CD4-positive, alpha-beta T cell treated with Interleukin-4 for 4 hours (primary cell): ENCODE measurements at places on chromosomes 1 and 21.

- DNase-seq = no peak
These were observed 806 bp upstream of the AADACL4 start for GRCh38 chr1:12643079-12643478.

DNA sequence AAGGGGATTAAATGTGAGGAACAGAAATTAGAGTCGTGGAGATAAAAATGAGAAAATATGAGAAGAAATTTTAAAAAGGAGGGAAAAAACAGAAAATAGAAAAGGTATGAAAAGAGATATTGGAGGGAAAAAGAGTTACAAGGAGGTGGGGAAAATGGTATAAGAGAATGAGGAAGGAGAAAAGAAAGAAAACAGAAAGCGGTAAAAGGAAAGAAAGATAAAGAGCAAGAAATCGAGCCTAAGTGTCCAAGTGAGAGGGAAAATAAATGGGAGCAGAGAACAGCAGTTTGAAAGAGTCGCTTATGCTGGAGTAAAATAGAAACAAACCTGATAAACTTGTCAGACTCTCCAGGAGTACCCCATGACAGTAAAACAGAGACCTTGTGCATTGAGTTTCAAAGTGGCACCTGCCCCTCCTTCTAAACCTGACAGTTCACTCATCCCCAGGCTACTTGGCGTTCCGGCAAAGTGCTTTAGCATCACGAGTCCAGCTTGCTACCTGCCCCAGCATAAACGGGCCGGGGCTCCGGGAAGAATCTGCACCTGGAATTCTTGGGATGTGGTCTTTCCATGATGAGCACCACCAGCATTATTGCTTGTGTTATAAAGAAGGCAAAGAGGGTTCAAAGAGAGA, 585 bp downstream of the NEGR1 start:
- no peak for DNase-seq

- DNase-seq = no peak
These were observed 46.2 kb downstream of the PGBD5 start for GRCh38 chr1:230379928-230380327.

DNA sequence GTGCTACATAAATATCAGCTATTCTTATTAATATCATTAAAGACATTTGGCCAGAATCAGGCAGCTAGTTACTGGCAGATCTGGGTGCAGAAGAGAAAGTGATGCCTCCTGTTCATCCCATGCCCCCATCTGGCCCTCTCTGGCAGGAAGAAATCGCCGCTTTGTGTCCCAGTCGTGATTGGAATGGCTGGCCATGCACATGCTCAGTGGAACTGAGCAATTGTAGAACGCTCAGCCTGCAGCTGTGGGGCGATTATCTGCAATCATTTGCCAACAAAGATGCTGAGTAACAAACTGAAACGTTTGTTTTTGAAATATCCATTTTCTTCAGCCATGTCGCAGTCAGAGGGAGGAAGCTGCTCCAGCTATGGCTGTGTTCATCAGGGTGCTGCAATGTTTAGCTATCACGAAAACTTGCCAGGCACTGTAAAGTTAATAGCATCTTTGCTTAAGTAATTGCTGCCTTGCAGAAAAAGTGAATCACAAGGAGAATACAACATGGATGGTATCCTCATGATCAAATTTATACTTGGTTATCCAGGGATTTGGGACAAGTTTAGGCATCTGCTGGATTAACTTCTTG, 36.5 kb downstream of the NGF start:
- DNase-seq = no peak

DNA sequence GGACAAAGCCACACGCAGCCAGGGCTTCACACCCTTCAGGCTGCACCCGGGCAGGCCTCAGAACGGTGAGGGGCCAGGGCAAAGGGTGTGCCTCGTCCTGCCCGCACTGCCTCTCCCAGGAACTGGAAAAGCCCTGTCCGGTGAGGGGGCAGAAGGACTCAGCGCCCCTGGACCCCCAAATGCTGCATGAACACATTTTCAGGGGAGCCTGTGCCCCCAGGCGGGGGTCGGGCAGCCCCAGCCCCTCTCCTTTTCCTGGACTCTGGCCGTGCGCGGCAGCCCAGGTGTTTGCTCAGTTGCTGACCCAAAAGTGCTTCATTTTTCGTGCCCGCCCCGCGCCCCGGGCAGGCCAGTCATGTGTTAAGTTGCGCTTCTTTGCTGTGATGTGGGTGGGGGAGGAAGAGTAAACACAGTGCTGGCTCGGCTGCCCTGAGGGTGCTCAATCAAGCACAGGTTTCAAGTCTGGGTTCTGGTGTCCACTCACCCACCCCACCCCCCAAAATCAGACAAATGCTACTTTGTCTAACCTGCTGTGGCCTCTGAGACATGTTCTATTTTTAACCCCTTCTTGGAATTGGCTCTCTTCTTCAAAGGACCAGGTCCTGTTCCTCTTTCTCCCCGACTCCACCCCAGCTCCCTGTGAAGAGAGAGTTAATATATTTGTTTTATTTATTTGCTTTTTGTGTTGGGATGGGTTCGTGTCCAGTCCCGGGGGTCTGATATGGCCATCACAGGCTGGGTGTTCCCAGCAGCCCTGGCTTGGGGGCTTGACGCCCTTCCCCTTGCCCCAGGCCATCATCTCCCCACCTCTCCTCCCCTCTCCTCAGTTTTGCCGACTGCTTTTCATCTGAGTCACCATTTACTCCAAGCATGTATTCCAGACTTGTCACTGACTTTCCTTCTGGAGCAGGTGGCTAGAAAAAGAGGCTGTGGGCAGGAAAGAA, 8.1 kb downstream of the PSRC1 start:
- no peak for DNase-seq

GRCh38 chr1:100710906-100711682, 8.4 kb upstream of the VCAM1 start:
- no peak for DNase-seq

DNA sequence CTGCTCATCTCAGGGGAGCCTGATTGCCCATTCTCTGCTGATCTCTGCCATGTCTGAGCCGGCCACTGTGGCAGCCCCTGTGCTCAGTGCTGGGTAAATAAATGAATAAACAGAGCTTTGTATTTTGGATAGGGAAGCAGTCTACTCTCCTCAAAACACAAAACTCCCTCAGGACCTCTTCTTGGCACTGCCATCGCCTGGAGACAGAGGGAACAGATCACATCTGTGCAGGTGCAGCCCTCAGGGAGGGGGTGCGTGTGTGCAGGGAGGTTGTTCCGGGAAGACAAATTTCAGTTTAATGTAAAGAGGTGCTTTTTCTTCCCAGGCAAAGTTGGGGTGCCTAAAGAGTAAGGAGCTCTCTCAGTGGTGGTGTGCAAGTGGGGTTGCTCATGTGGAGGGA, 7.7 kb upstream of the FAM167B start:
- no peak for DNase-seq

DNA sequence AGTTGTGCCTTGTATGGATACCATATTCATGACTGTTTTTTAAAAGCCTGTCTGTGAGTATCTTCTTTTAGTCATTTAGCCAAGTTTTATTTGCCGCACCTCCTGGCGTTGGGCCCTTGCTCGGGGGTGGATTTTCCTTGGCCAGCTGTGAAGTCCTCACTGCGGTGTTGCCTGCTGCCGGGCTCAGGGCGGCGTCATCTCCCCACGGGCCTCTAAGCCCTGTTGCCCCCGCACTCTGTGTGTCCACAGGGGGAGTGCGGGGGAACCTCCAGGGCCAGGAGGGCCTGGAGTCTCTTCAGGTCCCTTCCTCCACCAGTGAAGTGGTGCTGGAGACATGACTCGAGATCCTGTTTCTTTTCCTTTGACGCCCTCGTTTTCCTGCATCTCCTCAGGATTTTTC, 65.8 kb upstream of the DIP2A start:
- no peak for DNase-seq

- no peak for DNase-seq
These were observed 9.0 kb downstream of the SYNC start for GRCh38 chr1:32693455-32694174.

- no peak for DNase-seq
These were observed 24.9 kb upstream of the APCS start for GRCh38 chr1:159562680-159563079.

DNA sequence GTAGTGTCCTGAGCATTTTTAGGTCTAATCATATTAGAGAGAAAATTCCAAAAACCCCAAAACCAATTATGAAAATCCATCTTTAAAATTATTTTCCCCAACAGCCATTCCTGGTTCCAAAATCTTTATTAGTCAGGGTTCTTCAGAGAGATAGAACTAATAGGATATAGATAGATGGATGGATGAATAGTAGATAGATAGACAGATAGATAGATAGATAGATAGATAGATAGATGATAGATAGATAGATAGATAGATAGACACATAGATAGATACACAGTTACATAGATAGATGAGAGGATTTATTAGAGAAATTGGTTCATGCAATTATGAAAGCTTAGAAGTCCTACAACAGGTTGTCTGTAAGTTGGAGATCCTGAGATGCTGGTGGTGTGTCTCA, 122.7 kb upstream of the POGK start:
- DNase-seq = no peak

DNA sequence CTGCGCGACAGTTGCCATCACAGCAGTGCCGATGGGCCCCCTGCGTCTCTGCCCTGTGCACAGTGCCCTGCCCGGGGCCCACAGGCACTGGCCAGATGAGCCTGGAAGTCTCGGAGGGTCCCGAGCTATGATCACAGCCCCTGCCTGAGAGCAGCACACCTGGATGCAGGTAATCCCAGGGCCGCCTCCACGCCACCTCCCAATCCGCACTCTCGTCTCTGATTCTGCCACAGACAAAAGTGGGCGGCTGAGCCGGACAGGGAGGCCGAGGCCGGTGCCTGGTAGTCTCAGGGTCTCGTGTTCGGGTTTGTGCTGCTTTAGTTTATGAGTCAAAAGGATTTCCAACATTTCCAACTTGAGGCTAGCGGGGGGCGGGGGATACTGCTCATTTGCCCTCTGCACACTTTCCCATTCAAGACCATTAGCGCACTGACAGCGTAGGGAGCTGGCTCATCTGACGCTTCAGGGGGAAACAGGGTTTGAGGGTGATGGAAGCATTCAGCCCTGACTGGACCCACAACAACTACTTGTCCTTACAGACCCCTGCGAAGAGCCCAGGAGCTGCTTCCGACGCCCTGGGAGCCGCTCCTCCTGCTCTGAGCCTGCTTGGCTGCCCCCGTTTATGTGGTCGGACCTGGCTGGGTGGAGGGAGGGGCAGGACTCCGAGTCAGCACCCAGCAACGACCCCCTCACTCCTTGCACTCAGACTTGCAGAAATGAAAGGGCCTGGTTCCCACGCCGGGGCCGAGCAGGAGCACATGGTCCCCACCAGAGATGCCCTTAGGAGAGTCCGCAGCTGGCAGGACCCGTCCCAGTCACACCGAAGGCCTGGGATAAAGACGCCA, 1.8 kb upstream of the TTC34 start:
- no peak for DNase-seq

GRCh38 chr1:161427733-161428516, 60.2 kb upstream of the CFAP126 start:
- DNase-seq = peak; percentile 6

DNA sequence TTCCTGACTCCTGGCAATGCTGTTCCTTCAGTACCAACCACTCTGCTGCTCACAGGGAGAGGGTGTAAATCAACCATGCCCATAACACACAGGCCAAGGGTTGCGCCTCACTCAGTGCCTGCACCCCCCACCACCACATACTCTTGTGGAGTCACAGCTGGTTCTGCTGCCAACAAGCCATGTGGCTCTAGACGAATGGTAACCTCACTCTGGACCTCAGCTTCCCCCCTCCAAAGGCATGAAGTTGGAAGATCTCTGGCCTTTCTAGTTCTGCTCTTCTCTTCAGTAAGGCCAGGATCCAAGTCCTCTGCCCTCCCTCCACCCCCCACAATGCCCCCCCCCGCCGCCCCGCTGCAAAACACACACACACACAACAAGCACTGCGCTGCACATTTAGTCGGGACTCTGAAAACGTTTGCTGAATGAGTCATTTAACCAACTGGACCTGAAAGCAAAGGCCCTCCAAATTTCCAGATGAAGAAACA, 1.7 kb upstream of the GLIS1 start:
- DNase-seq = no peak

GRCh38 chr1:97006044-97006661, 284.6 kb downstream of the PTBP2 start:
- no peak for DNase-seq

- no peak for DNase-seq
These were observed 418.9 kb downstream of the SETD4 start for GRCh38 chr21:35641271-35642016.

GRCh38 chr1:7570311-7570710, 200.8 kb upstream of the VAMP3 start:
- no peak for DNase-seq

GRCh38 chr1:109482791-109483671, 674 bp upstream of the ATXN7L2 start:
- DNase-seq = peak; percentile 57

DNA sequence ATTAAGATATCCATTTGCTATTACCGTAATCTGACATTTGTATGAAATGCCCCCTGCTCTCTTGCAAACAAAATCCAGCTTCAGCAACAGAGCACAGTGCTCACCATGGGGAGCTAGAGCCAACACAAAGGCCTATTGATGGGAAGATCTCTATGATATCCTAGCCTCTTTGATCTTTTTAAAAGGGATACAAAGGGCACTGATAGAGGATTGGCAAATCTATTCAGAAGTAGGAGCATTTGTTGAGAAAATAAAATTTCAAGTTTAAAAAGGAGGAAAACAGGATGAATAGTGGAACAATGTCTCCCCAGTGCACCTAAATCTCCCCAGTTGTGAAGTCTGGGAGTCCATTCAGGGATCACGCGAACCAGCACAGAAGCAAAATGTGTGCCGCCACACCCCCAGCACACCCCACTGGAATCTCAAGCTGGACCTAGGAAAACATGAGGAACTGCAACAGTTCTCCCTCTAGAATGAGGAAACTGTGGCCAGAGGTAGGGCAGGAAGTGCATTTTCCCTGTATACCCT, 32.2 kb downstream of the MRAP start:
- no peak for DNase-seq

DNA sequence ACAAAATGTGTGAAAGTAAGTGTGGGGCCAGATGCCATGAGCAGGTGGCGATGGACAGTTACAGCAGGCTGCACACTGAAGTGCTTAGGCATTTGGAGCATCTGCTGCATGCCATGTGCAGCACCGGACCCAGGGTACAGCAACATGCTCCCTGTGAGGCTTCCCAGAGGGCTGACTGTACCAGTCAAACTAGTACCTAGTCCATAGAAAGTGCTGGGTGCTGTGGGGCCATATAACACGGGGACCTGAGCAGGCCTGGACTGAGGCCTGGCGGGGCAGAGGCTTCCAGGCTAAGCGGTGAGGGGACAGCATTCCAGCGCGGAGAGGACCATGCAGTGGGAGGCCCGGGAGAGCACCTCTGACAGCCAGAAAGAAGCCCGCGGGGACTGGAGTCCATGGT, 29.9 kb upstream of the PKP1 start:
- no peak for DNase-seq

GRCh38 chr1:243944429-243945160, 94.6 kb upstream of the AKT3 start:
- no peak for DNase-seq

- no peak for DNase-seq
These were observed 21.9 kb downstream of the HEYL start for GRCh38 chr1:39617488-39618049.

DNA sequence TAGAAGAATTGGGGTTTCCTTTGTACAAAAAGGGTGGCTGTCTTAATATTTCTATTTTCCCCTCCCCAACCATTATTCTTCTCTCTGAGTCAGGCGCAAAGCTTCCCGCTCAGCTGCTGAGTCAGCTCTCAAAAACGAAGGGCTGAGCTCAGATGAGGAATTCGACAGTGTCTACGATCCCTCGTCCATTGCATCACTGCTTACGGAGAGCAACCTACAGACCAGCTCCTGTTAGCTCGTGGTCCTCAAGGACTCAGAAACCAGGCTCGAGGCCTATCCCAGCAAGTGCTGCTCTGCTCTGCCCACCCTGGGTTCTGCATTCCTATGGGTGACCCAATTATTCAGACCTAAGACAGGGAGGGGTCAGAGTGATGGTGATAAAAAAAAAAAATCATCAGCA, 3.0 kb upstream of the TUFT1 start:
- DNase-seq = no peak
